ENCODE measurements at places on chromosomes 6 and 20. TPM values are rescaled to one million over a fixed set of nuclear protein-coding genes. Genes with fewer than 3 reads are reported as not detected.

DNA sequence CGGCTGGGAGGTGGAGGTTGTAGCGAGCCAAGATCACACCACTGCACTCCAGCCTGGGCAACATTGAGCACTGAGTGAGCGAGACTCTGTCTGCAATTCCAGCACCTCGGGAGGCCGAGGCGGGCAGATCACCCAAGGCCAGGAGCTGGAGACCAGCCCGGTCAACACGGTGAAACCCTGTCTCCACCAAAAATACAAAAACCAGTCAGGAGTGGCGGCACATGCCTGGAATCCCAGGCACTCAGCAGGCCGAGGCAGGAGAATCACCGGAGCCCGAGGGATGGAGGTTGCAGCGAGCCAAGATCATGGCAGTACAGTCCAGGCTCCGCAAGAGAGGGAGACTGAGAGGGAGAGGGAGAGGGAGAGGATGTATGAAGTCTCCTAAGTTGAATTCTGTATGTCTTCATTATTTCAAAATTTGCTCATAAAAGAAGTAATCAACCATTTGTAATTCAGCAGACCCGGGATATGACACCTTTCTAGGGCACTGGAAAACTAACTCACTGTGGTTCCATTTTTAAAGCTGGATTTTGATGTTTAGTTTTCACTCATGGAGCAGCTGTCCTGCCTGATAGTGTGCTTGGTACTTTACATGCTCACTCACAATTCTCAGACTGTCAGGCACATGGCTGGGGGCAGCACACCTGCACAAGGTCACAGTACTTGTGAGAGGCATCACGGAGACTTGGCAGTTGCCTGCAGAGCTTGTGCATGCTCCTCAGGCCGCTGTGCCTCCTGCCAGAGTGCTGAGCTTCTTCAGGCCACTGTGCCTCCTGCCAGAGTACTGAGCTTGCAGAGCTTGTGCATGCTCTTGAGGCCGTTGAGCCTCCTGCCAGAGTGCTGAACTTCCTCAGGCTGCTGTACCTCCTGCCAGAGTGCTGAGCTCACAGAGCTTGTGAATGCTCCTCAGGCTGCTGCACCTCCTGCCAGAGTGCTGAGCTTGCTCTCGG lies 106.2 kb downstream of the ERMARD start:
- DNase-seq = no peak

DNA sequence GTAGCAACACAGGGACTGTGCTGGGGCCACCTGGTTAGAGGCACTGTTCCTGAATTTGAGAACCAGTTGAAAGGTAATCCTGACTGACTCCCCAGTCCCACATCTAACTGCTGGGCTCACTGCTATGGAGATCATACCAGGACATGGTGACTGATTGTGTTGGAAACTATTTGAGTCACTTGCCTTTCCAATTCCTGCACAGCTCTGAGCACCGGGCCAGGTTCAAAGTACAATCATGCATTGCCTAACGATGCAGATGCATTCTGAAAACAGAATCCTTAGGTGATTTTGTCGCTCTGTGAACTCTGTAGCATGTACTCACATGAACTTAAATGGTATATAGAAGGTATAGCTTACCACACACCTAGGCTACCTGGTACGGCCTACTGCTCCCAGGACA lies 215.3 kb downstream of the BMP7 start:
- DNase-seq = no peak

DNA sequence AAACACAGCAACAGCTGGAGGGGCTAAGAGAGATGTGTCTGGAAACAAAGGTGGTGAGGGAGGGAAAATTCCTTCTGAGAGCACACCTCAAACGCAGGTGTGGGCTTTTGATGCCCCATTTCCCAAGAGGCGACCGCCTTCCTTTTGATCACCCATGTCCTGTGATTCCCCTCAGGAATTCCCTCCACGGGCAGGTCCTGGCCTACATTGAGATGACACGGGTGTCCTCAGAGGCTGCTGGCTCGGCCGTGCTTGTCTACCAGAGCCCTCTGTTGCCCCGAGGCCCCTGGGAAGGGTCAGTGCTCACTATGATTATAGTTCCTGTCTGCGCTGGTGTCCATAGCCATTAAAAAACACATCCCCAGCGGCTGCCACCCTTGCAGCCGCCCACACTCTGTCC lies 242.6 kb downstream of the TFAP2C start:
- no peak for DNase-seq

DNA sequence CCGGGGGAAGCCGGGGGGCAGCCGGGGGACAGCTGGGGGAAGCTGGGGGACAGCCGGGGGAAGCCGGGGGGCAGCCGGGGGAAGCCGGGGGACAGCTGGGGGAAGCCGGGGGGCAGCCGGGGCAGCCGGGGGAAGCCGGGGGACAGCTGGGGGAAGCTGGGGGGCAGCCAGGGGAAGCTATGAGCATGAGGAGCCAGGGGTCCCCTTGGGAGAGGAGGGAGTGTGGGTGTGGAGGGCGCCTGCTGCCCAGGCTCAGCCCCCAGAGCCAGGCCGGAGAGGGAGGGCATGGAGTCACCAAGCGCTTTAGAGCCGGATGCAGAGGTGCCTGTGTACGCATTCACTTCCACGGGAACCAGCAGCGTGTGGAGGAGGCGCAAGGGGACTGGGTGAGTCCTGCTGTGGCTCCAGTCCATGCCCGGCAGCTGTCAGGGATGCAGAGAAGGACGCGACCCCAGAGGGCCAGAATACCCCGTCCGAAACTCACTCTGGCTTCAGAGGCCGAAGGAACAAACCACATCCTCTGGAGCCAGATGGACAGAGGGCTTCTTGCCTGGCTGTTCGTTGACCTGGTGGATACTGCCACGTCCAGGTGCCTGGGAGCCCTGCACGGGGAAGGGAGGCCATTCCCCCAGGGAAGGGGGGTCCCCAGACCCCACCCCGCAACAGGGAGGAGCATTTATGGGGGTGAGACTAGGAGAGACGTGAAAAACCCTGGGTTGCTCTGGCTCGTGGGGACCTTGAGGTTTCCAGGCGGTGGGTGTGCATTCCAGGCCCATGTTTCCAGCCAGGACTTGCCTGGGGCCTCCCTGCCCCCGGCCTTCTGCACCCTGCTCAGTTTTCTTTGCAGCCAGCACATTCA lies 26.5 kb upstream of the DACT2 start:
- no peak for DNase-seq

DNA sequence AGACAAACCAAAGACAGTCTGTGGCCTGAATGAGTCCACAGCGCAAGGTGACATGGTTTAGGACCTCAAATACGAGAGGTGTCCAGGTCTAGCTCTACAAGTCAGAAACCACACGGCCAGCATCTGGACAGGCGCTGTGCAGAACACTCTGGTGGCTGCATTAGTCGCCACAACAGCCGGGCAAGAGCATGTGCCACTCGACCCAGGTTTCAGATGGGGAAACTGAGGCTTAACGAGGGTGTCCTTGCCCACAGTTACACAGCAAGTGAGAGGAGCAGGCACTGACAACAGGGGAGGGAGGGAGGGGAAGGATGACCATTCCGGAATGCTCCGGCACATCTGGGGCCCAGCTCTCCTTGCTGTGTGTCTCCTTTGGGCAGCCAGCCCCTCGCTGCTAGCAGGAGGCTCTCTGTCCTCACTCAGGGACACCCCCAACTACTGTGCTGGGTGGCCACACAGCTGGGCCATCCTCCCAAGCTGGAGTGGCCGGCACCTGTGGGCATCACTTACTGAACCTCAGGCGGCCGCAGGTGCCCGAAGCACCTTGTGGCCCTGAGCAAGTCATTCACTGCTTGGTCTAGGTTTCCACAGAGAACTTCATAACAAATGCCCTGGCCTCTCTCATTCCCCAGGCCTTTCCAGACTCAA lies 6.6 kb downstream of the DLL1 start:
- DNase-seq = peak; percentile 18

GRCh38 chr6:30315156-30315555 lies 11.6 kb upstream of the TRIM39 start:
- no peak for DNase-seq

DNA sequence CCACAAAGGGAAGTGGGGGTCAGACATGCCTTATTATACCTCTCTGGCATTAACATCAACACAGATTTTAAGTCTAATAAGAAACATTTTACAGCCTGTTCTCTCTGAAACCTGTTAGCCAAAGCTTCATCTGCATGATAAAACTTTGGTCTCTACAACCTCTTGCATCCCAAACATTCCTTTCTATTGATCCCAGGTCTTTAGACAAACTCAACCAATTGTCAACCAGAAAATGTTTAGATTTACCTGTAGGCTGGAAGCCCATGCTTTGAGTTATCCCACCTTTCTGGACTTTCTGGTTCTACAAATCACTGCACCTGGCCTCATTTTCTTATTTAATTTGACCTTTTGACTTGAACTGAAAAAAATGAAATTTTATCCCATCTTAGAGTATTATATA lies 20.8 kb downstream of the MCM8 start:
- no peak for DNase-seq

- DNase-seq = peak; percentile 77
Measured at GRCh38 chr6:3913077-3913957, 64.1 kb downstream of the FAM50B start.

- no peak for DNase-seq
Measured at GRCh38 chr20:64116541-64117431, 9.4 kb upstream of the NPBWR2 start.

DNA sequence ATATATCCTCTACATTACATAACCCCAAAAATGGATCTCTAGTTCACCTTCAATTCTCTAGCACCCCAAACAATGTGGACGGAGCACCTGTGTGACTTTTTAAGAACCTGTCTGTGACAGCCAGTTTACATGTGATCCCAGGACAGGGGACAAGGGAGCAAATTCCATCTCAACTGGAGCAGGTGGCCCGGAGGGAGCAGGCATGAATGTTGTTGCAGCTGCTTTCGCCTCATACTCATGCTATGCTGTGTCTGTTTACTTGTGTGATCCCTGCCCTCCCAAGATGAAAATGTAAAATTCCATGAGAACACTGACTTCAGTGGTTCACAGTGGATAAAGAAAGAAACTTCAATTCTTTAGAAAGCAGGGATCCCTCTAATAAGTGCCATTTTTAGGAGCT lies 600.3 kb downstream of the CDH26 start:
- no peak for DNase-seq

DNA sequence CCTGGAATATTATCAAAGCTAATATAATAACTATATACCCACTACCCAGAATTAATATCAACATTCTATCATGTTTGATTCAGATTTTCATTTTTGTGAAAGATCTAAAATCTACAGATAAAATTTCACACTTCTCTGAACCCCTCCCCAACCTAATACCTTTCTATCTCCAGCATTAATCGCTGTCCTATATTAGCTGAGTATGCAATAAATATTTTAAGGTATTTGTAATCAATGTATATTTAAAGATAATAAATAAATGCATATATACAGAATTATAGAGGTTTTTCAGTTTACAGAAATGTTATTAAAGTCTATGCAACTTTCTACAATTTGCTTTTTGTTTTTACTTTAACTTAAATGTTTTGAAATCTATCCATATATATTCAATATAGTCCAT lies 156.7 kb upstream of the NRSN1 start:
- no peak for DNase-seq

MYCT1 gene
- 3.1 TPM for polyA plus RNA-seq

POPDC3 gene
- 8.7 TPM for polyA plus RNA-seq

COMMD7 gene
- 36.9 TPM for polyA plus RNA-seq

SNAP91 gene
- polyA plus RNA-seq = 0.15 TPM

C20orf141 gene
- polyA plus RNA-seq = not detected
